Chondrocyte (in vitro differentiated cells): ENCODE measurements at places on chromosomes 5 and 9. TPM values are rescaled to one million over a fixed set of nuclear protein-coding genes. Genes with fewer than 3 reads are reported as not detected.

GRCh38 chr9:34085581-34086500 is 37.2 kb upstream of the UBAP2 start:
- peak; percentile 22 for DNase-seq

- DNase-seq, result no peak
Observed at GRCh38 chr5:168746893-168747640, 167.9 kb upstream of the PANK3 start.

DNA sequence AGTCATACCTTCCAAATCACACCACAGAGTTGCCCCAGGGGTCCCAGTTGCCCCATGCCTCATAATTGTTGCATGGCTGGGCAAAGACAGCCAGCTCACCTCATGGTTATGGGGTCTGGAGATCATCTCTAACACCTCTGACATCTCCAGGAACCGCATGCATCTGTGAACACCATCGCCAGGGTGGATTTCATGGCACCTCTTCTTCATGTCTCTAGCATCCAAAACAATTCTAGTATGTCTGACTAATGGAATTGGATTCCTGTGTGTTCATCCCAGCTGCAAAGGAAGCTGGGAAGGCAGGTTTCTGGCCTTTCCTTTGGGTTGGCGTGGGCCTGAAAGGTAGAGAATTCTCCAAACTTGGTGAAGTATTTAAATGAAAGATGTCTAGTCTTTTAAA is 122.3 kb upstream of the ABCA1 start:
- DNase-seq, result no peak

GRCh38 chr9:27537027-27537435 is 7.4 kb upstream of the MOB3B start:
- no peak for DNase-seq

Gene SPATA9
- total RNA-seq, result 0.67 to 1.7 TPM (median 1.1 TPM) in 3 replicates

Gene PLK2
- total RNA-seq, result 40.0 to 48.4 TPM (median 46.8 TPM) in 3 replicates

DNA sequence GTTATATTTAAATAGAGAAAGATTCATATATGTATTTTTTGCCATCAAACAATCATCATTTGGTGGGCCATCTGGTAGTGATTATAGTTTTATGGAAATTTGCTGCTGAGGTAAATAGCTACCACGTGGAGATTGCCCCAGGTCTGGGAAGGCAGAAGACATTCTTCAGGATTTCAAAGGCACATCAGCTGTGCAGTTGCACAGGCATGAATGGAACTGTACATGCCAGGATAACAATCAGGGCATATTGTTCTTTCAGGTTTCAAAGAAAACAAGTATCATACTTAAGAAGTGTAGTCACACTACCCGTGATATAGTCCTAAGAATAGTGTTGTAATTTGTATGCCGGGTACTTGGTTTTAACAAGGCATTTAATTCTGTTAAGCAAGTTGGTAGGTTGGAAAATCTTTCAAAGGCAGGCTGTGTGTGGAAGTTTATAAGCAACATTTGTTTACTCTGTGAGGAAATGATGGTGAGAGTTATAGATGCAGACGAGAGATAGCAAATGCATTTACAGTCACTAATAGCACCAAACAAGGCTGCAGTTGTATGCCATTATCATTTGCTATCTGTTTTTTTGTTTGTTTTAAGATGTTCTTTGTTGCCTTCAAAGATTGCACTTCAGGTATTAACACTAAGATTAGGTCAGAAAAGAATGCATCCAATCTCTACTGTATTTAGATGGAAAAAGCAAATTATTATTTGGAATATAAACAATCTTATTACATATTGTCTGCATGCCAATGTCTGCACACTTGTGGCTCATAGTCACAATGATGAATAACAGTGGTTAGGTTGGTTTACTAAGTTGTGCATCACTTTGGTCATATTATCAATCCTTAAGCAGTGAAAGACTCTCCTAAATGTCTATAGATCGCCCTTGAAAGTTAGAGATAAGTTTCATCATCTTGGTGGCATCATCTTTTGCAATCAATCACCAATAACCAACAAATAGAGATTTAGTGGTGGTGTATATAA is 55.3 kb downstream of the RPS23 start:
- DNase-seq, result no peak

- DNase-seq, result no peak
Observed at GRCh38 chr5:175671013-175671412, 13.1 kb downstream of the HRH2 start.

Gene MAP3K1
- 14.2 to 14.8 TPM (median 14.6 TPM) in 3 replicates for total RNA-seq

DNA sequence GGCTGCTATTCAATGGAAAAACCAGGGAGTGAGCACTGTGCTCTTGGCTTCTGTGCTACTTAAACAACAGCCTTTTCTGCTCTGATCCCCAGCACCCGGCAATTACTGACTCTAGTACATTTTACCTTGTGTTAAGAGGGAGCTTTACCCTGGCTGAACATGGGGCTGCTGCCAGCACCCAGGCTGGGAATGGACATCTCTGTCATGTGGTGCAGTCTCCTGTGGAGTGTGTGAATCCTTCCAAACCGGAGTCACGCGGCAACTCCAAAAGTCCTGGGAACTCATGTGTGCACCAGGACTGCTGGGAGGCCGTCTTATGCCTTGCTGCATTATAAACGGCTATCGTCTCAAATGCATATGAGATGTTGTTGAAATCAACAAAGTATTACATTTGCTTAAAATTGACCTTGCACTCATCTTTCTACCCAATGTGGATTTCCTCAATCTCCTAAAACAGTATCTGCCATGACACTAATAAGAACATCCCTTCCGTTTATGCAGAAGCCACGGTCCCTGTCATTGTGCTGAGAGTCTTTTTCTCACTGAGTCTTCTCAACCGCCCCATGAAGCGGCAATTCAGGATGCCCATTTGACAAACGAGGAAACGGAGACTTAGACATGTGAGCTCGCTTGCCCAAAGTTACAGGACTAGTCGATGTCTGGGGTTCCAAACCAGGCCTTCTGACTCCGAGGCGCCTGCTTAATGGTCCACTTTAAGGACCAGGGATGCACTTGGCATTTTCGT is 884 bp upstream of the GSN start:
- DNase-seq, result no peak

- no peak for DNase-seq
Observed at GRCh38 chr5:23506329-23507236, 826 bp upstream of the PRDM9 start.

GRCh38 chr5:79464695-79465332 is 49.1 kb downstream of the HOMER1 start:
- no peak for DNase-seq
